ENCODE measurements at places on chromosomes 6 and 20.

DNA sequence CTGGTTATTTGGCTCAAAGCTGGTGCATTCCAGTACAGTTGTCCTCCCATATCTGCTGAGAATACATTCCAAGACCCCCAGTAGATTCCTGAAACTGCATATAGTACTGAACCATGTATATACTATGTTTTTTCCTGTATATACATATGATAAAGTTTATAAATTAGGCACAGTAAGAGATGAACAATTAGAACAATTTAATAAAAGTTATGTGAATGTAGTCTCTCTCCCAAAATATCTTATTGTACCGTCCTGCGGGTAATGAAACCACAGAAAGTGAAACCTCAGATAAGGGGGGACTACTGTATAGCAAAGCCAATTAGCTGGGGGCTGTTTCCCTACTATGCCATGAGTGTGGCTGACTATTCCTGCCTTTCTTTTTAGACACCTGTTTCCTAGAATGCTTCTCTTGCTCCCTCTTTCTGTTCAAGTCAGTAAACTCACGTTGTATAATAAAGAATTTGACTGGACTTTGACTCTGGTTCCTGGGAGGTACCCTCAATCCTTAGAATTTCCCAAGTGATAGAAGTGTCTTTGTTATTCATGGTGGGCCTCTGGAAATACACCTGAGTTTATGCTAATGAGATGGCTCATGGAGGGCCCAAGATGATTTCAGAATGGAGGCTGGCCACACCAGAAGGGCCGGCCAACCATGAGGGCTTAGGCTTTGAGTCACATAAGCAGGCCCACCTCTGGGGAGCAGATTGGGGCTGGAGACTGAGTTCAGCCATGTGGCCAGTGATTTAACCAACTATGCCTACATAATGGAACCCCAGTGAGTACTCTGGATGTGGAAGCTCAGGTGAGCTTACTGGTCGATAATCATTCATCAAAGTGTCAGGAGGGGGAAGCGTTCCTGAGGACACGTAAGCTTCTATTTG lies 689 bp upstream of the BLOC1S5 start:
- DNase-seq, result no peak

DNA sequence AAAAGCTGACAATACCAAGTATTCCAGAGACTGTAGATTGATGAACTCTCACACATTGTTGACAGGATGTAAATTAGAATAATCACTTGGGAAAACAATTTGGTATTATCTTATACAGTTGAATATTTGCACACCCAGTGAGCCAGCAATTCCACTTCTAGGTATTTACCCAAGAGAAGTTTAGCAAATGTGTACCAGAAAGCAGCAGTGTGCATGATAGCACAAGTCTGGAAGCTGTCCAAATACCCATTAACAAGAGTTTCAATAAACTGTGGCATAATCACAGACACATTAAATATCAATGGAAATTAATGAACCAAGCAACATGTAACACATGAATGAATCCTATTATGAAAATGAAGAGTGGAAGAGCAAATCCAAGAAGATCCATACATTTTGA lies 233.6 kb downstream of the TPBG start:
- DNase-seq, result peak; percentile 87

- DNase-seq, result no peak
These were observed 95.3 kb downstream of the NFATC2 start for GRCh38 chr20:51447097-51447764.

GRCh38 chr6:43454290-43454695 lies 1.1 kb downstream of the DLK2 start:
- DNase-seq, result no peak

DNA sequence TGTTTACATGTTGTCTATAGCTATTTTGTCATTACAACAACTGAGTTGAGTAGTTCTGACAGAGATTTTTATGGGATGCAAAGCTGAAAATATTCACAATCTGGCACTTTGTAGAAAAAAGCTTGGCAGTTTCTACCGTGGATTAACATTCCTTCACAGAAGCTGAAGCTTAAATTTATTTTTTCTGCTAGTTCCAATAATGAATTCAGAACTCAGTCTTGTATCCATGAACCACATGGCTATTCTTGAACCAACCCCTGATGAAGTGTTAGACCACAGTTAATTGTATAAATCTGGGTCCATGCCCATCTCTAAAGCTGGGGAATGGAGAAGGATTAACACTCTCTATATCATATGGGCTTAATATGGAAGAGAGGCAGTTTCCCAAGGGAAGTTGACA lies 743.8 kb upstream of the FLRT3 start:
- no peak for DNase-seq

GRCh38 chr6:2353412-2354137 lies 108.2 kb upstream of the GMDS start:
- peak; percentile 10 for DNase-seq

DNA sequence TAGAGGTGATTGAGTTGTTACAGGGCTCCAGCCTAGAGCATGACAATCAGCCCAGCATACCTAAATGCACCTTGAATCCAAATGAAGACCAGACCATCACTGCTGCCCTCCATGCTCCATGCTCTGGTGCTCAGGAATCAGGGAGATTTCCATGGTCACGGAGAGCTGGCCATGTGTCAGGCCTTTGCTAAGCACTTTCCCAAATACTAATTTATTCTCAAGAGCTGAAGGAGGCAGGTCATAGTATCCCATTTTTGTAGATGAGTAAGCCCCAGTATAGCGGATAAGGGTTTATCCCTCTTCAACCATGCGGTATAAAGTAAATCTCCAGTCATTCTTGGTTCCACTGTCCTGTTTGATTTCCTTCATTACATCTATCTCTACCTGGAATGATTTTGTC lies 240.8 kb downstream of the TFAP2A start:
- DNase-seq, result no peak

- no peak for DNase-seq
These were observed 81.8 kb downstream of the RNF217 start for GRCh38 chr6:125044066-125044465.

DNA sequence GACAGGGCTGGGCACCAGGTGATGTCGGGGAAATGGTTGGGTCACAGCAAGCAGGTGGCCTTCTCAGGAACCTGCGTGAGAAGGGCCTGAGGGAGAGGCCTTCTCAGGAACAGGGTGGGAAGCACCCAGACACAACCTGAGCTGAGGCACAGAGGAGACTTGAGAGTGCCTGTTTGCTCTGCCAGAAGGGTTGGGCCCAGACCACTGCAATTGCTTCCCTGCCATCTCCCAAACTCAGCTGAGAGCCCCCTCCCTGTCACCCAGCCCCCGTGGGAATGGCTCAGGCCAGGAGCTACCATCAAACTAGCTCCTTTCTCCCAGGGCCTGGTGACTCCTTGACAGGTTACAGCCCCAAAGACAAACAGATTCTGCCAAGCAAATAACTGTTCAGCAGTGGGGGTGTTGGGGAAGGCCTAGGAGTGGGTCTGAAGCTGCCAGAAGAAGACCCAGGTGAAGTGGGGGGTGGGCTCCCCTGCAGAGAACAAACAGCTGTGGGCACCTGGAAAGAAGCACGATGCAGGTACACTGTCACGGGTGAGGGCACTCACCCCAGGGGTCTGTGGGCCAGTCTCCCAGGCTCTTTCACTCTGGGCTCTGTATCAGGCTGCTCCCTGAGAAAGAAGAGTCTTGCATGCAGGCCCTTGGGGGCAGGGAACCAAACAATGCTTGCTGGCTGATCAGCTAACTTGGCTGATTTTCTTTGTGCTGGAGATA lies 30.4 kb upstream of the SPDEF start:
- no peak for DNase-seq

GRCh38 chr6:152351110-152351509 lies 286.1 kb downstream of the SYNE1 start:
- no peak for DNase-seq
